Stomach (tissue), 19 donors: ENCODE measurements at places on chromosomes 13 and 19.

GRCh38 chr13:79481685-79482052 is 714 bp downstream of the NDFIP2 start:
- DNase-seq, result peak; percentile 73

DNA sequence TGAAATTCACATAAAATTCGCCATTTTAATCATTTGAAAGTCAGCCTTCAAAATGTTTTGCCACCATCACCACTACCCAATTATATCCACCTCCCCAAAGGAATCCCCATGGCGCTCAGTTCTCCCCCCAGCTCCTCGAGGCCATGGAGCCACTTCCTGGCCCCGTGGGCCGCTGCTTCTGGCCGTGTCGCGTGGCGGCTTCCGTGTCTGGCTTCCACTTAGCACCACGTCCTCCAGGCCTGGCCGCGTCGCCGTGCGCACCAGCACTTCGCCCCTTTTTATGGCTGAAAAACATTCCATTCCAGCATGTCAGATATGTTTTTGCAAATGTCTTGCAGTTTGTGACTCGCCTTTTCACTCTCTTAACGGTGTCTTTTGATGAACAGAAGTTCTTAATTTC is 46.7 kb upstream of the DCUN1D2 start:
- DNase-seq, result no peak

- DNase-seq, result peak; percentile 51
Observed at GRCh38 chr19:20664901-20665781, 3.8 kb upstream of the ZNF626 start.

GRCh38 chr19:56720281-56720680 is 48.7 kb upstream of the ZNF835 start:
- no peak for DNase-seq

DNA sequence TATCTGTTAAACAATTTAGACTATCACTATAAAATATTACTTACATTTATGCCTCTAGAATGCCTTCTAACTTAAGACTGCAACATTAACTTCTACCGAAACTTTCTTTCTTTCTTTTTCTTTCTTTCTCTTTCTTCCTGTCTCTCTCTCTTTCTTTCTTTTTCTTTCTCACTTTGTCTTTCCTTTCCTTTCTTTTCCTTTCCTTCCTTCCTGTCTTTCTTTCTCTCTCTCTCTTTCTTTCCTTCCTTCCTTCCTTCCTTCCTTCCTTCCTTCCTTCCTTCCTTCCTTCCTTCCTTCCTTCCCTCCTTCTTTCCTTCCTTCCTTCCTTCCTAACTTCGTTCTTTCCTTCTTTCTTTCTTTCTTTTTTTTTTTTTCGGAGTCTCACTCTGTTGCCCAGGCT is 1071.9 kb upstream of the ATXN8OS start:
- DNase-seq, result no peak
